ENCODE measurements at places on chromosomes 6 and 20.

DNA sequence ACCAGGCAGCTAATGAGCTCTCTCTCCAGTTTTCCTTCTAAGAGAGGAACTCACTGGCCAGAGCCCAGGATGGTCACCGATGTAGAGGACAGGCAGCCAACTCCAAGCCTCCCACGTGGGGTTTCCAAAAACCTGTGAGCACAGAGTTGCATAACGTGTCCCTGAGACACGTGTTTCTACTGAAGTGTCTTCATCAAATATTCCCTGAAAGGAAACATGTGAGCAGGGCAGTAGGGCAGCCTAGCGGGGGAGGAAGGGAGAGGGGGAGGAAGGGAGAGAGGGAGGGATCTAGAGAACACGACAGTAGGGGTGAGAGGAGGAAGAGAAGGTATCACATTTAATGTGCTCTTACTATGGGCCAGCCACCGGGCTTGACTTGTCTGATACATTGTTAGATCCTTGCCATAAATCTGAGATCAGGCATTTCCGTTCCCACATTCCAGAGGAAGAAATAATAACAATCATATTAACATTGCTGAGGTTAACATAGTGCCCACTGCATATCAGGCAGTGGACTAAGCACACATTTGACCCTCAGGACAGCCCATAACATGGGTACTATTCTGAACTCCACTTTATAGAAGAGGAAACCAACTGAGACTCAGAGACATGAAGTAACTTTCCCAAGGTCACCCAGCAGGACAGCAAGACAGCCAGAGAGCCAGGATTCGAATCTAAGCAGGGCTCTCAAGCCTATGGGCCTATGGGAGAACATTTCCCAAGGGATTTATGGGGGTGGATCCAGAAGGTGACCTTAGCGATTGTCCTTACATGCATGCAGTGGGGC, 4.5 kb upstream of the SYS1 start:
- DNase-seq = peak; percentile 45

DNA sequence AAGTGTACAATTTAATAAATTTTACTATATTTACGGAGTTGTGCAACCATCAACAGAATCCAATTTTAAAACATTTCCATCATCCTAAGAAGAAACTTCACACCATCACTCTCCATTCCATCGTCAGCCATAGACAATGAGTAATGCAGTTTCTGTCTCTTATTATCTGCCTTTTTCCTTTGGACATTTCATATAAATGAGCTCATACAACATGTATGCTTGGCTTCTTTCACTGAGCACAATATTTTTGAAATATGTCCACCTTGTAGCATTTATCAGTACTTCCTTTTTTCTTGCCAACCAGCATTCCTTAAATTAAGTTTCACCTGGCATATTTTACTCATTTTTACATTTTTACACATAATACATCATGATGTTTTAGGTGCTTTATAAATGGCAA, 22.7 kb upstream of the HIVEP1 start:
- no peak for DNase-seq

- DNase-seq = no peak
Measured at GRCh38 chr20:39246436-39246835, 284.3 kb downstream of the DHX35 start.

- peak; percentile 10 for DNase-seq
Measured at GRCh38 chr6:156617941-156618340, 159.2 kb upstream of the ARID1B start.

DNA sequence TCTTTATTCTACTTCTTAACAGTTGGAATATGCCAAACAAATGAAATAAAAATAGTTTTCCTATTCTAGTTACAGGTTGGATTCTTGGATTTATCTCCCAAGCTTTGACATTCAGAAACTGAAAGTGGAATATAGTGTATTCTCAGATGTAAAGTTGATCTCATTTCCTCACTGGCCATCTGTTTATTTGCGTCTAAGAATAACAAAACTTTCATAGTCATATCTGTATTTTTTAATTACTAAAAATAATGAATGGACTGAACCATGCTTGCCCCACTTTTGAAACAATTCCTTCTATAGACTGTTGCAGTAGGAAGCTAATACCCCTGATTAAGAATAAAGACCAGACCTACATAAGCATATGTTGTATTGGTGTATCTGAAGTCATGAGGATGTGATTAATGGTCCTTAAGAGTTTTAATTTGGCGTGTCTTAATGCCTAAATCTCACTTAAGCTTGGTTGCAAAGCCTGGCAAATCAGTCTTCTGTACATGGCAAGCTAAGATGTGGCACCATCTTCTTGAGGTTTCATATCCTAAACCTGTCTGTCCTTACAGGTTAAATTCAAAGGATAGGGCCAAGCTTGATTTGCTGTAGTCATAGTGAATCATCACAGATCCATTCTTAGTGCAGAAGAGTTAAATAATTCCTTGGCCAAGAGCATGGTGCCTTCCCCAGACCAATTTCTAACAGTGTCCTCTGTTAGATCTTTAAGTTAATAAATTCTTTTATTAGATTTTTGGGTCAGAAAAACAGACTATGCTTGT, 58.9 kb downstream of the FOXO3 start:
- no peak for DNase-seq

GRCh38 chr6:144543006-144543871, 258.1 kb downstream of the UTRN start:
- peak; percentile 45 for DNase-seq

DNA sequence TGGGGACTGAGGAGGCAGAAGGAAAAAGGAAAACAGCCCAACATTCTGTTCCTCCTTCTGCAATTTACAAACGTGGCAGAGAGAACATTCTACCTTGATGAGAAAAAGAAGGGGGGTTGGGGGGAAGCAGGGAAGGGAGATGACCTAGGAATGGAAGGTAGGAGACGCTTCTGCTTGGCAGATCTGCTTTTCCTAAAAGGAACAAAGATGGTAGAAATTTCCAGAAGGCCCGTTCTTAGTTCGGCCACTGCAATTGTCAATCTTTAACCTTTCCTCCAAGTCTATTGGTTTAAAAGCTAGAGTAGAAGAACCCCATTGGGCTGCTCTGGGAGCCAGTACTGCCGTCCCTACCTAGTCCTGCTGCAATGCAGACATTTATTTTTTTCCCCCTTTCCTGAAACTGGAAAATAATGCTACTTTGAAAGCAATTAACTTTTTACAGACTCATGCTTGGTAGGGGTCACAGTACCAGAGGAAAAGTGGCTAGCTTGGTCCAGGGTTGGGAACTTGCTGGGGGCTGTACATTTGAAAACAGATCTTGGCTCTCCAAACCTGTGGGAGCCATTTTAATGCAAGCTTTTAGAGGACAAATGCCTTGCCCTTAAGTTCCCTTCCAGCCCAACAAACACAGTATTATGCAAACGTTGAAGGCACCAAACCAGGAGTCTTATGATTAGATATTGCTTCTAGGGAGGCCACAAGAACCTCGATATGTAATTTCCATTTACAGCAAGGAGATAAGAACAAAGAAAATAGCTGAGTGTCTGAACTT, 2.6 kb downstream of the ZMYND8 start:
- no peak for DNase-seq

GRCh38 chr20:21665687-21666446, 39.6 kb upstream of the PAX1 start:
- no peak for DNase-seq

- no peak for DNase-seq
Measured at GRCh38 chr6:156842598-156843250, 65.5 kb downstream of the ARID1B start.

DNA sequence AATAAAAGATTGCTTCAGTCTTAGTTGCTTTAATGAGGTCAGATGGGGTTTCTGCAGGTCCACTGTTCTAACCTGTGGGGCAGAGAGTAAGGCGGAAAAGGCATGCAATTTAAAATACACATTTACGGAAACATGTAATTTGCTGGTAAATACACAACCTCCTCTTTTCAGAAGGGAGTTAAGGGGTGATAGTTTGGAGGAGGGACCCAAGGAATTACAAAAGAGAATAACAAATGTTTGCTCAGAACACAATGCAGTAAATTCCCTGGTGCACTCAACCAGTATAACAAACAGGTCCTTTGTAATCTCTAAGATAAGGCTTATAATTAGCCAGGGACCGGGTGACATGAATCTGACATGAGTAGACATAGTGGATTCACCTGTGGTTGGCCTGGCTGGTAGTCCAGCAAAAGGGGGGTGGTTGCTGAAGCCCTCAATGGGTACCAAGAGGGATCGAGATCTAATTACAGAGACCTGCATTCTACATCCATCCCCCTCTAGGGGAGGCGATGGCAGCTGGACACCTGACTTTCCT, 295.1 kb downstream of the PHACTR1 start:
- DNase-seq = no peak

DNA sequence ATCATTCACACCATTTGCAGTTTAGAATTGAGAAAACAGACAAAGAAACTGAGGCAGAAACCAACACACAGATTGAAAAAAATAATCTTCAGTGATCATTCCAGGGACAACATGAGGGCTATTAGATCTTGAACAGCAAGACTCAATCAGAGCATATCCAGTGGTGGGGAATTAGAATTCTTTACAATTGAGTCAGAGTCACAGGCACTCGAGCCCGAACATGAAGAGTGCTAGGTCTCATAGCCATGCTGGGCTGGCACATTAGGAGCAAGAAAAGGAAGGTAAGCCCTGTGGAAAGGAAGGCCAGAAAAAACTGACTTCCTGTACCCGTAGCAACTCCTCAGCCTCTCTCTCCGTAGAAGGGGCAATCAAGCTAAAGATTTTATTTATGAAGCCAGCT, 419.9 kb downstream of the HAO1 start:
- no peak for DNase-seq

- no peak for DNase-seq
Measured at GRCh38 chr20:50387996-50388332, 122.2 kb upstream of the PTPN1 start.

DNA sequence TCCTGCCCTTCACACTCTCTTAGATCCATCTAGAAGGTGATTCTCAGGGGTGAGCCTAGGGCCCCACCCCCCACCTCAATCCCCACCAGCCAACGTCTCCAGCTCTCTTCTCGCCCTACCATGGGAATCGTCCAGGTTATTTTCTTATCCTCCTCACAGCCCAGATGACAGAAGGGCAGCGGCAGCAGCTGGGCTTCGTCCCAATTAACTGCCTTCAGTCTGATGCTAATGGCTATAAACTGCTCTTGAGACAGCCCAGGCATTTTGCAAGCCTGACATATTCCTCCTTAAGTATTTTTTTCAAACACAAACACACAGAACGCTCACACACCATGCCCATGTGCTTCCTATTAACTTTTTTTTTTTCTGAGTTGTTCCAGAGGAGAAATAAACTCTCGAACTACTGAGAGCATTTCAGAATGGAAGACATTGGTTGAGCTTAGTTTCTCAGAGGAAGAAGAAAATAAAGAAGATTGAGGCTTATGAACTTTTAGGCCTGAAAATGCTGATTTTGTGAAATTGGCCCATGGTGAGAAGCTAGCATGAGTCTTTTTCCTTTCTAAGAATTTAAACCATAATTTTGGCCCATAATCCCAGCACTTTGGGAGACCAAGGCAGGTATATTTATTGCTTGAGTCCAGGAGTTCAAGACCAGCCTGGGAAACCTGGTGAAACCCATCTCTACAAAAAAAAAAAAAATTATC, 124.6 kb downstream of the EYA2 start:
- no peak for DNase-seq

DNA sequence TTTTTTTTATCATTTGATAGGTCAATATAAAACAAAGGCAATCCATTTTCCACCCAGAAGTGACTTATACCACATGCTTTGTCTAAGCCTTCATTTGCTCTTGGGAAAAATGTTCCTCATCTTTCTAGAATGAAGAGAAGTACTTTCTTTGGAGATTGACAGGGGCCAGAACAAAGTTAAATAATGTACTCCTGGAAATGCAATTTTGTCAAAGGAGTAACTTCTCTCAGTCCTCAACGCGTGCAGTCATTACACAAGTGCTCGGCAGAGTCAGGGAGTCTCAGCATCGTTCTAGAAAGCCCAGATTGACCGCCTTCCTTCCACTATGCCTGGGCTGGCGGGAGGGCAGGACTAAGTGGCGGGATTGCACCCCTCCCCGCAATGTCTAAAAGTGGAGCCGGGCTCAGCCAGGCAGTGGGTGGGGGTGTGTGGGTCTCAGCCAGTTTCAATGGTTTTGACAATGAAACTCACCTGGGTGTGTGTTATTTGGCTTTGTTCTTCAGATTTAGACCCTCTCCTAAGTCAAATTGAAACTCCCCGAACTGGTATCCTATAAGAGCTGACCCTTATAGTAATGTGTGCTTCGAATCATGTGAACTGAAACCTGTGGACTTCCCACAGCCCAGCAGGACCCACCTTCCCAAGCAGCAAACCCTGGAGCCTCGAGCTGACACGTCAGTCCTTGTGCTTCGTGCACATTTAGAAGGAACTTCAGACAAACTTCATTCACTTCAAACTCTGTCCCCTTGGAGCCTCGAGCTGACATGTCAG, 63.2 kb upstream of the DUSP22 start:
- no peak for DNase-seq

GRCh38 chr6:39296745-39297640, 17.2 kb downstream of the KCNK17 start:
- no peak for DNase-seq

GRCh38 chr6:121865811-121866210, 430.4 kb downstream of the GJA1 start:
- no peak for DNase-seq

GRCh38 chr20:63306673-63307537, 13.9 kb downstream of the COL20A1 start:
- DNase-seq = no peak

DNA sequence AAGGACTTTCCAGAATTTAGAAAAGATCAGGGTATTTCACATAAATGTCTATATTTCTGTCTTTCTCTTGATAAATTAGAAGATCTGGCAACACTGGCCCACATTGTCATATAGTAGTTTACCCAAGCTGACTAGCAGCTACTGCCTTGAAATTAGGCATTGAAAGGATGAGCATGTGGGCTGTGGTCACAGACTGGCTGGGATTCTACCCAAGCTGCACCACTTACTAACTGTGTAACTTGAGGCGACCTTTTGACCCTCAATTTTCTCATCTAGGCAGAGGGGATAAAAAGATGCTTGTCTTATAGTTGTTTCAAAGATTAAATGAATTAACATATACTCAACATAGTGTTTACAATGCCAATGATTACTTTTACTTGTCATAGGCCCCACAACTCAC, 152.7 kb upstream of the BMP2 start:
- DNase-seq = no peak

- no peak for DNase-seq
Measured at GRCh38 chr20:51807720-51808250, 5.5 kb upstream of the SALL4 start.

DNA sequence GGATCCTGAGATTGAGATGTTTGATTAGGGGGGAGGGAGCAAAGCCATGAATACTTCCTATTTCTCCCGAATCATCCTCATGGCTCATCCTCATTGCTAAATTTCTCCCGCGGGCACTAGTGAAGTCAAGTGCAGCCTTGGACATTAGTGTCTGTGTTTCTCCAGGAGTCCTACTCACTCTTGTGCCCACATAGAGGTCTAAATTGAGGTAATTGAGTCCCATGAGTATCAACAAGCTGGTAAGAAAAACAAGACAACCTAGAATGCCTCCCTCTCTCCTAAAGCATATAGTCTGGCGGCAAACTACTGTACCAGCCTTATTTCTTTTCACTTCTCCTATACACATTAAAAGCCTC, 420 bp downstream of the CENPQ start:
- no peak for DNase-seq

GRCh38 chr6:118697554-118697953, 46.2 kb upstream of the CEP85L start:
- DNase-seq = no peak

All from endodermal cell (in vitro differentiated cells).